ENCODE measurements at places on chromosomes 5 and 9.

DNA sequence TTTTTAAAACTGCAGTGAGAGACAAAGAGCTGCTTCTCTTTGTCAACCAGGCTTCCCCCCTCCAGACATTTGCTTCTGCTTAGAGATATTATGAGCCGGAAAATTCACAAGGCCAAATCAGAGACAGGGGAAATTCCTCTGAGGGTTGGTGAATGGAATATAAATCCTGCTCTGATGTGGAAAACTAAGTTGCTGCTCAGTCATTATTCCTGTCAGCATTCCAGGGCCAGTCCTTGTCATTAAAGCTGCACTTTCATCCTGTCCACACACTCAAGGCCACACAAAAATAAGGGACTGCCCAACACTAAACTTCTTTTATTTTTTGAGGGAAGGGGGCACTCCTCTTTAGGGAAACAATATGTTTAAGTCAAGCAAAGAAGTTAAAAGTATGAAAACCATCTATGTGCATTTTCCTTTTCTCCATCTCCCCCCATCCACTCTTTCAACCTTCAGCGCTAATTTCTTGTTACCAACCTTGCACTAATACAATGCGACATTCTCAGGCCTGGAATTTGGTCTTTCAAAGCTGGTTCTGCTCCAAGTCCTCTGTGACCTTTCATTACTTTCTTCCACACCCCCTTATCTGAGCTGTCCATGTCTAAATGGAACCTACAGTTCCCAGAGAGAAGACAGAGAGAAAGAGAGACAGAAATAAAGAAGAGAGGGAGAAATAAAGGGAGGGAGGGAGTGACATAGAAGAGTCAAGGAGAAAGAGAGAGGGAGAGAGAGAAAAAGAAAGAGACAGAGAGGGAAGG is 118.9 kb upstream of the S1PR3 start:
- DNase-seq: no peak

DNA sequence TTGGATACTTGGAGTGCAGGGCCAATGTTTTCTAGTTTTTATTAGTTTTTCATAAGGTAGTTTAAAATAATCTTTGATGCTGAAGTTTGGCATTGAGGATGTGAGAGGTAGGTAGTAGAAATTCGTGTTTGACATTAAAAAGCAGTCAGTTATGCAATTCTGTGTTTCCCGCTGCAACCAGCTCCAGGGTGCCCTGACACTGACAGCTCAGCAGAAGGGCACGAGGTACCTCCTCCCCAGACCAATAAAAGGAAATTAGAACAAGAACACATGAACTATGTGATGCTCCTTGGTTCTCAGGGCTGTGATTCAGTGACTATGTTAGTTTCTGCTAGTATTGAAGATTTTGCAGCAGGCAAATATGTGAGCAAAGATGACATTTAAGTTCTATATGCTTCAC is 40.2 kb downstream of the NSUN2 start:
- no peak for DNase-seq

DNA sequence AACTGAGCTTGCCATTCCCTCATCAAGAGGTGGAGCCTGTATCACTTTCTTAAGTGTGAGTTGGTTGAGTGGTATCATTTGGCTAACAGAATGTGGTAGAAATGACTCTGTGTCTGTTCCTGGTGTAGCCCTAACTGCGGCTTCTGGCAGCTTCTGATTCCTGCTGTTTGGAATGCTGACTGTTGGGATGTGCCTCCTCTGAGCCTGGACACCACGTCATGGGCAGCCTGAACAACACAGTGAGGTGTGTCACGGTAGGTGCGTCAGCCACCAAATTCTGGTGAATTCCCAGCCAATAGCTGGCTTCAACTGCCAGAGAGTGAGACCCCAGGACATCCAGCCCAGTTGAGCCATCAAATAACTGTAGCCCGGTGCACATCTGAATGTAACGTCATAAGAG is 6.1 kb upstream of the C9orf152 start:
- no peak for DNase-seq

GRCh38 chr9:105639936-105640335 is 22.3 kb upstream of the TAL2 start:
- DNase-seq: no peak

- peak; percentile 41 for DNase-seq
These were observed 24.3 kb upstream of the POMT1 start for GRCh38 chr9:131478421-131478868.

DNA sequence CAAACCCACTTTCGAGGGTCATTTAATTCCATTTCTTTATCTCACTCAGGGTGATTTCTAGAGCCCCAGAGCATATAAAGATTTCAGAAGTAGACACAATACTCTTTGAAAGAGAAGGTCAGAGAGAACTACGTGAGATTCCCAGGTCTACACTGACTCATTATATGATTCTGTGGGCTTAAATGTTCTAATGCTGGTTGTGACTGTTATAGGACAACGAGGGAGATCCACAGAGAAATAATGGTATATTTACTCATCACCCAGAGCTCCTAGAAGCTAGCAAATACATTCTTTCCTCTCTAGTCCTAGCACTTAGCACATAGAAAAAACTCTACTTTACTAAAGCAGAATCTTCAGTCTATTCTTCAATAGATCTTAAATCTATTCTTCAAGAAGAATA is 39.4 kb upstream of the GRAMD2B start:
- DNase-seq: no peak
